ENCODE measurements at places on chromosomes 2 and 18. TPM values are rescaled to one million over a fixed set of nuclear protein-coding genes. Genes with fewer than 3 reads are reported as not detected.

Gene NEB
- total RNA-seq, result 0.40 TPM

Gene RETSAT
- 38.8 TPM for total RNA-seq

- no peak for DNase-seq
Measured at GRCh38 chr2:238900511-238900910, 52.6 kb downstream of the TWIST2 start.

DNA sequence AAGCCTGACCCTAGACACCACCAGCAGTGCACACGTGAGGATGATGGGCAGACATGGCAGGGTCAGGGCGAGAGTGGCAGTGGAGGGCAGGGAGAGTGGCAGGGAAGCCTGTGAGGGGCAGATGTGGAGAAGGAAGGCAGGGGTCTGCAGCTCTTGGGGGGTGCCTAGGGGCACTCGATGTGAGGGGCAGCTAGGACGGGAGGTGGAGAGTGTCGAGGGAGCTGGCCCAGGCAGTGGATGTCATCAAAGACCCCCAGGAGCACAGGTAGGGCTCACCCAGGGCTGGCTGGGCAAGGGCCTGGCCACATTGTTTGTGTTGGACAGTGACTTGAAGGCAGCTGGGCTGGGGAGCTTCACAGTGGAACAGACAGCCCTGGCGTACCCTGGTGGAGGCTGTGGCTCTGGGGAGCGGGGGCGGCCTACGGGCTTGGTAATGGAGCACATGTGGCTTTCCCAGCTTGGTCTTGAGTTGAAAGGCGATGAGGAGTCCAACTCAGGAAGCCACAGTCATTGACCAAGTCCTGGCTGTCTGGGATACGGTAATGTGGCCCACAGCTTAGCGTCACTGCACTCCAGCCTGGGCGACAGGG is 87.1 kb downstream of the RTP5 start:
- DNase-seq, result no peak
